ENCODE measurements at places on chromosomes 7 and 10. TPM values are rescaled to one million over a fixed set of nuclear protein-coding genes. Genes with fewer than 3 reads are reported as not detected.

DNA sequence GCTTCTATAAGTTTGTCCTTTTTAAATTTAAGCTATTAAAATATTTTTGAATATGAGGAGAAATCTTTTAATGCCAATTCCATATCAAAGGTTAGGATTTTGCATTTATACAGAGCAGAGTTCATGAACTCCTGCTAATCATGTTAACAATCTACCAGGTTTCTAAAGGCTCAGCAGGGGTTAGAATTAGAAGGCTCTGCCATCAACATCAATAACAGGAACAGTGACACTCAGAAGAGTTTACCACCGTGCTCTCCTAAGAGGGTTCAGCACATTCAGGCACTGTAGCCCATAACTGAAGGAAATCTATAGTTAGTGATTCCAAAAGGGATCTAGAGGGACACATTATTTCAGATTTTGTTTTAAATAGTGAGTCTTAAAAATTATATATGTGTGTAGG, 100.1 kb downstream of the HOXA1 start:
- no peak for DNase-seq

DNA sequence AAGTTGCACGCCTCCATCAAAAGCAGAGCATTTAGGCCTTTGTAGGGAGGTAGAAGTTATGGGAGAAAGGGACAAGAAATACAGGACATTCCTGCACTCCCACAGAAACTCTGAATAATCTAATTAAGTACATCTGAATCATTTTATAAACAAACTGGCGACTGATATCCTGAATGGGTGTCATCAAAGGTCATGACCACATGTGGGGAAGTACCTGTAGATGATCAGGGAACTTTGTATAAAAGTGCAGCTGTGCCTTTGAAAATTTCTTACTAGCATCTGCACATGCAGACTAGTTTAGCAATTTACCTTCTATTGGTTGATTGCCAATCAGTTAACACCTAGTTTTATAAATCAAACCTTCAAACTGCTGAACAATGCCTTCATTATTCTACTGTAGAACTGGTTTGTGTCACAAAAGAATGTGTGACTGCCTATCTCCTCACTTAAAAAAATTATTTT, 17.1 kb downstream of the STEAP4 start:
- DNase-seq: no peak

- peak; percentile 87 for DNase-seq
Observed at GRCh38 chr7:101519324-101520023, 109.6 kb downstream of the MYL10 start.

DNA sequence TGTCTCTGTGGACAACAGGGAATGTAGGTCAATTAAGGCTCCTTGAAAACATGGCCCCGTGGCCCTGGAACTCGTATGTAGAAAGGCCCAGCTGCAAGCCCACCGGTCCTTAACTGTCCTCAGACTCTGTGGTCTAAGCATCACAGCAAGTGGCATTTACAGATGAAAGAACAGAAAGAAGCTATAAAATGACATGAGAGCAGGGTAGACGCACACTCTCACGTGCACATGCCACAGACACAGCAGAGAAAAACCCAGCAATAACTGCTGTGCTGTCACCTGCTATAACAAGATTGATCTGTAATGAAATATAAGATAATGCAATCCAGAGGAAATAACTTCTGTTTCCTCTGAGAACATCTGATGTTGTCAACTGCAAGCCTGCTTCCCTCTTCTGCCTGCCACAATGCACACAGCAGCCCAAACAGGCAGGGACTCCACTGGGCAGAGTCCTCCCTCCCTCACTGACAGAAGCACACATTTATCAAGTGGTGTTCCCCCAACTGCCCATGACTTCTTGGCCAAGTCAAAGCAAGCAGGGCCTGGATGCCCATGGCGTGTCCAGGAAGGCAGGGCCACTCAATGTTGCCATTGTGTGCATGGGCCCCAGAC, 63.9 kb downstream of the GFRA1 start:
- no peak for DNase-seq

- peak; percentile 54 for DNase-seq
Observed at GRCh38 chr7:41869997-41870396, 167.1 kb upstream of the INHBA start.

DNA sequence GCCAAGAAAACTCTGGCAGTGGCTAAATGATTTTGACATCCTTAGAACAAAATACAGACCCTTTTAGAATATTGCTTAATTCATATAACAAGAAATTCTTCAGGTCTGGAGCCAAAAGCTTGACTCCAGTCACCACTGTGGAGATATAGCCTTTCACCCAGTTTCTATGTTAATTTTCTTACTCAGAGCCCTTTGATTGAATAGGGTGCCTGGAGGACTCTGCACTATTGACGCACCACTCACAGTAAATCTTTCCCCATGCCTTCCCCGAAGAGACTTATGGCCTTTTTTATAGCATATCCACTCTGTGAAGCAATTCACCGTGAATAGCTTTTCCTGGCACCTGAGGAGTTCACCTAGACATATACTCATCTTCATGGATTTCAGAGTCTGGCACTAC, 613.8 kb downstream of the ZWINT start:
- DNase-seq: no peak

GRCh38 chr7:34133356-34133982, 228.1 kb downstream of the BMPER start:
- peak; percentile 66 for DNase-seq

DNA sequence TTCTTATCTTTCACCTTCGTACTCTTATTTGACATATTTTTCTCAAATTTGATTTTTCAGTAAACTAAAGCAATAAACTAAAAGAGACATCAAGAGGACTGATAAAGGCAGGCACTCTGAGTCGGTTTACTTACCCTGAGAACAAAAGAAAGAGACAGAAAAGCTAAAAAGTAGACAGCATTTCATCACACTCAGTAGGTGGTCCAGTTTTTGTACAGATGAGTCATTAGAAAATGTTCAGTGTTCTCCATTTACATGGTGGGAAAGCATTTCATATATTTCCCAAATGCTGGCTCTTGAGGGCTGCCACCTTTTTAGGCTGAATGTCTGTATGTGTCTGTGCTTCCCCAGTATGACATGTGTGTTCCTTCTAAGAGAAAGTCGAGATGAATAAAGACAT, 52.7 kb downstream of the NHLRC2 start:
- DNase-seq: no peak

GRCh38 chr7:139699640-139700504, 77.9 kb downstream of the HIPK2 start:
- DNase-seq: no peak

- no peak for DNase-seq
Observed at GRCh38 chr7:131400681-131401176, 73.1 kb downstream of the MKLN1 start.

DNA sequence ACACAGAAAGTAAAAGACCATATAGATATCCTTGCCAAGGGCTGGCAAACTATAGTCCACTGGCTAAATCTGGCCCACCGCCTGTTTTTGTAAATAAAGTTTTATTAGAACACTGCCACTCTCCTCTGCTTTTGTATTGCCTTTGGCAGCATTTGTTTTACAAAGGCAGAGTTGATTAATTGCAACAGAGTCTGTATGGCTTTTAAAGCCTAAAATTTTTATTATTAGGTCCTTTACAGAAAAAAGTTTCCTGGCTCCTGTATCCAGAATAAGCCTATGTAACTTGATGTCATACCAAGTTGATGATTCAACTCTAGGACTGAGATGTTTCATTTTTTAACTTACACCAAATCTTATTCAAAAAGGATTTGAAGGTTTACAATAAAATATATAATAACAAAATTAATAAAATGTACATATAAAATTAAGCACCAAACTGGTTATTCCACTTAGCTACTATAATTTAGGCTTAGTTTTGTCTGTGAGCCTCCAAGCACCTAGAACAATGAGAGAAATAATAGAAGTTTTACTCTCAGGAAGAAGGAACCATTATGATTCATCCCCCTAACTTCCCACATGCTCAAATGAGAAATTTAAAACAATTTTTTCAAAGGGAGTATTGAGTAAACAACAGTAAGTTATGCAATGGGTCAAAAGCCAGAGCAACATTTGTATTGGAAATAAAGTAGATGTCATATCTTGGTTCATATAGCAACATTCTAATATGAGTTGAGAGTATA, 31.9 kb downstream of the CPED1 start:
- no peak for DNase-seq

GRCh38 chr10:132611026-132611910, 73.7 kb downstream of the INPP5A start:
- DNase-seq: no peak

DNA sequence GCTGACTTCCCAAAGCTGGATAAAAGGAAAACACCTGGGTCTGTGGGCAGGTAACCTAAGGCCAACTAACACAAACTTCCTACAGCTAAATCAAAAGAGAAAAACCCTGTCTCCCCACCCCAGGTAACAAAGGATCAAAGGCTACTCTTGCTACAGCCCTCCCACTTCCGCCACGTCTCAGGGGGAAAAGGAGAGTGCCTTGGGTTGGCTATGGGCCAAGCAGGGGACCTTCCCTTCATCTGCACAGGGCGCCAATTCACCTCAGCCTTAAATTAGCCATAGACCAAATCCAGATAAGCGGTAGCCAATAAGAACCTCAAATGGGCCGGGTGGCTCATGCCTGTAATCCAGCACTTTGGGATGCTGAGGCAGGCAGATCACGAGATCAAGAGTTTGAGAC, 69.1 kb upstream of the LANCL2 start:
- DNase-seq: no peak

- no peak for DNase-seq
Observed at GRCh38 chr7:219581-220150, 27.3 kb downstream of the FAM20C start.

DNA sequence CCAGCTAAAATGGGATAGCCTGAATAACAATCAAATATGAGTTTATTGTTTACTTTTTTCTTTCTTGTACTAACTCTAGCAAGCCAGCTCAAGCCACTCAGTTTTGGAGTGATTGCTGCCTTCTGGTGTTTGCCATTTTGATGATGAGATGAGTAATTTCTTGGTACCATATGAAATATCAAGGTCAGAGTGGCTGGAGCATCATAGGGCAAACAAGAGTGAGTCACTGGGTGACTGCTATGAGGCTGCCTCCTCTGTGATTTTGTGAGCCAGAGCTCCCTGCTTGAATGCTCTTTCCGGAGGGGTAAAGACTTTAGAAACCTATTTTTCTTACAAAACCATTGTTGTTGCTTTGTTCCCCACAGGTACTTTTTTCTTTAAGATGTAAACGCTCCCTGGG, 295.6 kb downstream of the PRKG1 start:
- no peak for DNase-seq

- DNase-seq: no peak
Observed at GRCh38 chr10:1633783-1634182, 103.5 kb downstream of the ADARB2 start.

- no peak for DNase-seq
Observed at GRCh38 chr7:36396150-36396549, 6.5 kb downstream of the ANLN start.

DNA sequence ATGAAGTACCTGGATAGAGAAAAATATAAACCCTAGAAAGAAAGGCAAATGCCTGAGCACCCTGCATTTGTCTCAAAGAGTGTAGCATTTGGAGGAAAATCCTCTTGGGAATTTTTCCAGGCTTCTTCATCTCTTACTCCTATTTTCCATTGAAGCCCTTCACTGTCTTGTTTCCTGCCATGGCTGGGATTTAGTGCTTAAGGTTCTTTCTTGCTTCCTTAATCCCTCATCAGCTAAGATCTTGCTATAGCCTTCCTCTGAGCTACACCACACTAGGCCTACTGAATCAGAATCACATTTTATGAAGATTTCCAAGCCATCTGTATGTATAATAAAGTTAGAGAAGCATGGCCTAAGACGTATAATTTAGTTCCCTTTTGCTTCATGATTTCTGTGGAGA, 97.5 kb upstream of the PHYHIPL start:
- DNase-seq: peak; percentile 0

- no peak for DNase-seq
Observed at GRCh38 chr7:84013616-84014240, 180.9 kb downstream of the SEMA3A start.

- DNase-seq: no peak
Observed at GRCh38 chr7:36188906-36189305, 35.9 kb downstream of the EEPD1 start.

DNA sequence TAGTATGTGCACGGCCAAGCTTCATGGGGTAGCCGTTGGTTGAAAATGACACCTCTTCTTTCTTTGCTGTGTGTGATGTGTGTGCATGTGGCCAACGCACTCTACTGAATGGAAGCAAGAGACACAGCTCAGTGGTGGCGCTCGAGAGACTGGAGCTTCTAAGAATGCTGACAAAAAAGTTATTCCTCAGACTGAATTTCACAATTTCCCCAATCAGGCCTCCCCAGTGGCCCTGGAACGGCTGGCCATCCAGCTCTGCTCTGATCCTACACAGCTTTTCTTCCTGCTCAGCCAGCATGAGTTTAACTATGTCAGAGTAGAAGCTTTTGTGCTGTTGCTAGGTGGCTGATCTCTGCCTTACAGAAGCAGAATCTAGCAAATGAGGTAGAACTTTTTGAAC, 186.7 kb upstream of the PLXDC2 start:
- DNase-seq: no peak

DNA sequence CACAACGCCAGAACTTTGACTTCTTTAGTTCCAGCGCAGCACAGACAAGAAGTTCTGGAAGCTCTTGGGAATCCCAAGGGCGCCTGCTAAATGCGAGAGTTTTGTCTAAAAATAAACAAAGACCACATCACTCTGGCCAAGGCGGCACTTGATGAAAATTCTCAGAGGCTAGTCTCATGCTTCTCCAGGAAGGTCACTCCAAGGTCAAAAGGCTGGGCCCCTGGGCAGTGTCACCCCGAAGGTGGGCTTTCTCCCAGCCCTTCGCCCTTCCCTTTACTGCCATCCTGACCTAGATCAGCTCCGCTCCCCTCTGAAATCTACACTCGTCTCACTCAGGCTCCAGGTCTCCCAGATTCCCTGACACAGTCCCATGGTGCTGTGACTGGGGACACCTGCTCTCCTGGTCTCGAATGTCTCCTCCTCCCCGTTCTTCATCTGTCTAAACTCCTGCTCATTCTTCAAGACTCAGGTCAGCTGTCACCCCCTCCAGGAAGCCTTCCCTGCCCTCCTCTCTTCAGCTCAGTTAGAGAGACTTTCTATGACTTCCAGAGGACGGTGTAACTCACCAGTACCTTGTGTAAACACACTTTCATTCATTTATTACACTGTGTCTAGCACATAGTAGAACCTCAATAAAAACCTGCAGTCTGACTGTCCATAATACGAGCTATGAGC, 10.5 kb downstream of the FAM53B start:
- DNase-seq: no peak

CDK1 gene
- polyA plus RNA-seq: 30.6 TPM

CHRM2 gene
- polyA plus RNA-seq: 27.0 TPM

ASAH2 gene
- polyA plus RNA-seq: 0.32 TPM

ARHGEF5 gene
- 7.4 TPM for polyA plus RNA-seq

LRIT1 gene
- not detected for polyA plus RNA-seq

GTPBP4 gene
- 27.3 TPM for polyA plus RNA-seq

EGR2 gene
- polyA plus RNA-seq: 1.9 TPM

ARMS2 gene
- not detected for polyA plus RNA-seq

CYP3A7 gene
- polyA plus RNA-seq: not detected

ZNF316 gene
- polyA plus RNA-seq: 4.6 TPM

CPA5 gene
- 0.15 TPM for polyA plus RNA-seq

EPHB6 gene
- 4.5 TPM for polyA plus RNA-seq

SEPTIN14 gene
- not detected for polyA plus RNA-seq

FAM3C gene
- 13.1 TPM for polyA plus RNA-seq

SFRP4 gene
- polyA plus RNA-seq: 0.16 TPM

SFXN4 gene
- polyA plus RNA-seq: 15.8 TPM
